ENCODE measurements at places on chromosomes 7 and 10. TPM values are rescaled to one million over a fixed set of nuclear protein-coding genes. Genes with fewer than 3 reads are reported as not detected.

- no peak for DNase-seq
Measured at GRCh38 chr7:106175507-106175906, 63.4 kb upstream of the SYPL1 start.

- DNase-seq = no peak
Measured at GRCh38 chr7:133934977-133935330, 192.2 kb upstream of the LRGUK start.

- no peak for DNase-seq
Measured at GRCh38 chr7:2979201-2979631, 64.5 kb downstream of the CARD11 start.

DNA sequence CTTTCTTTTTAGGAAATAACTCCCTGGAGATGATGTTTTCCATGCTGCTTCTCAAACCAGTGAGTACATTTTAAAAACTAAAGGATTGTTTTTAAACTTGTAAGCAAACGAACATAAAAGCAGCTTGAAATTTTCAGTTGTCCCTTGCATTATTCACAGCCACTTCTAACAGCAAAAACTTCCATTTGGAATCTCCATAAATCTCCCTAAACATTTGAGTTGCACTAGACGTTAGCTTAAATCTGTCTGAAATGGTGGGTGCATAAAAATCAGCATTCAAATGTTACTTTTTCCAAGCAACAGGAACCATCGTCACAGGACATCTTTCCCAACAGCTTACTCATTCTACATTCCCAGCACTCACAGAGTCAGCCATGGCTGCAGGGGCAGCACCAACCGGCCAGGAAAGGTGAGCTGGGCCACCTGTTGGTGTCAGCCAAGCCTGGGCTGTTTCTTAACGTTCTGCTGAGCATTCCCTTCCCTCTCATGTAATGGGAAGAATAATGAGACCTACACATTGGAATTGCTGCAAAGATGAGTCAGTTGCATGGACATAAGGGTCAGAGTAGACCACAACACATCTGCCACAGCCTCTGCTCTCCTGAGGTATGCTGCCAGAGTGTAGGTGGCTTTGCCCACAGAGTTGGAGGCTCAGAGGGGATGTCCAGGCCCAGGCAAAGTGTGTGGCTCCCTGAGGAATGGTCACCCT lies 163.2 kb downstream of the TNS3 start:
- peak; percentile 36 for DNase-seq

- no peak for DNase-seq
Measured at GRCh38 chr10:45274364-45274763, 41.0 kb downstream of the OR13A1 start.

The CALHM1 gene
- total RNA-seq = not detected

The NME8 gene
- not detected for total RNA-seq

The NUPR2 gene
- not detected for total RNA-seq
